ENCODE measurements at places on chromosomes 12 and 14. TPM values are rescaled to one million over a fixed set of nuclear protein-coding genes. Genes with fewer than 3 reads are reported as not detected.

GRCh38 chr14:96959992-96960391 is 162.8 kb downstream of the VRK1 start:
- no peaks in the 10 kb centered on the region for H3K36me3 ChIP-seq
- DNase-seq: no peak
- H3K4me3 ChIP-seq: no peak overlapping the region
- H3K27me3 ChIP-seq: no peaks in the 10 kb centered on the region
- H3K4me1 ChIP-seq: no peaks in the 10 kb centered on the region

DNA sequence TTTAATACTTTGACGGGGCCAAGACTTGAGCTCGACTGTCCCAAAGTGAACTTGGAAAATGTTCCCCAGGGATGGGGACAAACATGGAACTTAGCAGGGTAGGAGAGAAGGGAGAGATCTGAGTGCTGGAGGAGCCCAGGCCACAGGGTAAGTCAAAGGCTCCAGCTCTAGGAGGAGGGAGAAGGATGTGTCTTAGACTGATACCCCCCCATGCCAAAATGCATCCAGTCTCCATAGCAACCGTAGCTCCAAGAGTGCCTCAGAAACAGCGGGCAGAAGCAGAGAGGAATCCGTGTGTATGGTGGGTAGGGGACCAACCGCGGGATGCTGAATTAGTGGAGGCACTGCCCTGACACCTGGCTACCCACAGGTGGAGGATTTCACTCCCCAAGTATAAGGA is 845 bp upstream of the AGAP2 start:
- no peaks in the 10 kb centered on the region for H3K36me3 ChIP-seq
- peaks cover 99% of the 10 kb centered on the region for H3K27me3 ChIP-seq
- no peak overlapping the region for H3K4me3 ChIP-seq
- no peak overlapping the region for H3K27ac ChIP-seq
- no peaks in the 10 kb centered on the region for H3K4me1 ChIP-seq

- peaks cover 14% of the 10 kb centered on the region for H3K4me1 ChIP-seq
- no peak overlapping the region for H3K27ac ChIP-seq
- no peak for DNase-seq
- no peaks in the 10 kb centered on the region for H3K36me3 ChIP-seq
- no peaks in the 10 kb centered on the region for H3K27me3 ChIP-seq
- no peak overlapping the region for H3K4me3 ChIP-seq
Observed at GRCh38 chr14:79584679-79585078, 626.6 kb downstream of the DIO2 start.

DNA sequence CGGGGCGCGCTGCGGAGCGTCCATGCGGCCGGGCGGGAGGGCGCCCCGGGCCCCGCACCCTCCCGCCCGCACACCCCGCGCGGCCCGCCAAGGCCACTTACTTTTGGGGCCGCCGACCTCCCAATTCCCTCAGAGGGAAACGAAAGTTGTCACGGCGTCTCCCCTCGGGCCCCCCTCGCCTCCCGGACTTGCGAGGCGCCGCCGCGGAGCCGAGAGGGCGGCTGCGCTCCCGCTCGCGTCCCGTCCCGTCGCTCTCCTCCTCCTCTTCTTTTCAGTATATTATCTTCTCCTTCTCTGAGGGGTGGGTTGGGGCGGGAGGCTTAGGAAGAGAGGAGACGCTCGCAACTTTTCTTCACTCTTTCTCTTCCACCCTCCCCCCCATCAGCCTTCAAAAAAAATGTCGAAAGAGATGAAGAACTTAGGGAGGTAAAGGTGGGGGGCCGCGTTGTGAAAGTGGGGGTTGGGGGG is 613 bp downstream of the DUSP16 start:
- H3K4me3 ChIP-seq: peak overlapping the region; percentile 98
- H3K27ac ChIP-seq: peak overlapping the region; percentile 96
- H3K27me3 ChIP-seq: no peaks in the 10 kb centered on the region
- H3K36me3 ChIP-seq: no peaks in the 10 kb centered on the region

- H3K27me3 ChIP-seq: peaks cover 67% of the 10 kb centered on the region
- H3K27ac ChIP-seq: no peak overlapping the region
- no peaks in the 10 kb centered on the region for H3K36me3 ChIP-seq
- DNase-seq: no peak
- no peak overlapping the region for H3K4me3 ChIP-seq
Observed at GRCh38 chr14:61262082-61262481, 19.1 kb downstream of the TMEM30B start.

Gene OR6C1
- total RNA-seq: not detected

Gene PSMA3
- 324 TPM for total RNA-seq

Gene DPPA3
- 1.3 TPM for total RNA-seq
